ENCODE measurements at places on chromosomes 6 and 20.

GRCh38 chr20:14337400-14338171, at the start of gene FLRT3:
FLRT3 (minus strand) TSS chr20:14337612; CDS start chr20:14327506, 10,106 bp downstream.
- H3K27ac ChIP-seq, result peak within 1 kb of the TSS; percentile 33
- no peaks in the 10 kb centered on the region for H3K27me3 ChIP-seq
- H3K4me1 ChIP-seq, result peaks cover 5% of the 10 kb centered on the region

DNA sequence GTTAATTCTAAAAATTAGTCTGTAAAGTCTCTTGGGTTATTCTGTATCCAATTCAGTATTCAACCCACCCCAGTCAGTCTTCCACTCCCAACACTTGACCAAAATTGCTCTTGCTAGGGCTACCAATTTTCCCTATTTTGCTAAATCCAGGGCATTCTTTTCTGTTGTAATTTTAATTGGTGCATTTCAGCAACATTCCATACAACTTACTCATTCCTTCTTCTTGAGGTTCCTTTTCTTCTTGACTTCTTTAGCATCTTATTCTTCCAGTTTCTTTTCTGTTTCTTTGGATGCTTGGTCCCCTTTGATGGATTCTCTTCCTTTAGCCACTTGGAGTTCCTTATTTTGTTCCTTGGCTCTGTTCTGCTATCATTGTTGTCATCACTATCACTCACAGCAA, 11.2 kb upstream of the GRM1 start:
- H3K36me3 ChIP-seq, result no peaks in the 10 kb centered on the region
- no peak overlapping the region for H3K27ac ChIP-seq
- no peaks in the 10 kb centered on the region for H3K4me1 ChIP-seq
- DNase-seq, result no peak
- no peak overlapping the region for H3K4me3 ChIP-seq

DNA sequence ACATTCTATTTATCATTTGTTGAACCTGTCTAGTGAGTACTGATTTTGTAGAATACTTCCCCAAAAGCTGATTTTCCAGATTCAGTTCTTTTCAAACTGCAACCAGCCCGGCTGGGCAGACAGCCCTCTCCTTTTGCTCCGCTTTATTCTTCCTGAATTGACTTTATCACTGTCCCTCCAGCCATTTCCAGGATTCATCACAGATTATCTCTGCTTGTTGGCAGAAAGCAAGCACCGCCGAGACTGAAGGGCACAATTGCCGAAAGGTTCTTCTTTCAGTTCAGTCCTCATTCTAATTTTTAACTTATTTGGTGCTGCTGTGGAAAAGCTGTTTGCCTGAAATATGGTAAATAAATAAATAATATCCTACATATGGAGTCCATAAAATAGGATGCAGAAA, 369.1 kb upstream of the FLRT3 start:
- no peak overlapping the region for H3K27ac ChIP-seq
- no peak for DNase-seq
- H3K36me3 ChIP-seq, result no peaks in the 10 kb centered on the region
- H3K27me3 ChIP-seq, result no peaks in the 10 kb centered on the region

DNA sequence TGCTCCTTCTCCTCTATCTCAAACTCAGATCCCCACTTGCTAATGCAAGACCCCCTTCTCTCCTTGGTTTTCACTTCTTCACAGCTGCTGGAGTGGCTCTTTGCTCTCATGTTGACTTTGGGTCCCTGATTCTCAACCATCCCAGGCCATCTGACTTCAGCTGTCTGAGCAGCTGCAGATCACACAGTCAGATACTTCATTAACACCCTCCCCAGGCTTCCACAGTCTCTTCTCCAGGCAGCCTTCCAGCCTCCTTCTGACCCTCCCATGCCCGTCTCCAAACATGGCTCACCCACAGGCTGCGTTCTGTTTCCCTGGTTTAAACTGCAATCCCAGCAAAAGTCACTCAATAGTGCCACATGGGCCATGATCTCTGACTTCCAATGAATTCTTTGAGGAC, 65.4 kb downstream of the HIVEP2 start:
- H3K4me3 ChIP-seq, result no peak overlapping the region
- H3K27ac ChIP-seq, result no peak overlapping the region
- DNase-seq, result no peak
- no peaks in the 10 kb centered on the region for H3K4me1 ChIP-seq

Measured in tibial artery (tissue), 4 donors.